Activated effector memory CD4-positive, alpha-beta T cell treated with Interleukin-2 at 50 U/mL for 16 hours (primary cell): ENCODE measurements at places on chromosomes 16 and 17.

DNA sequence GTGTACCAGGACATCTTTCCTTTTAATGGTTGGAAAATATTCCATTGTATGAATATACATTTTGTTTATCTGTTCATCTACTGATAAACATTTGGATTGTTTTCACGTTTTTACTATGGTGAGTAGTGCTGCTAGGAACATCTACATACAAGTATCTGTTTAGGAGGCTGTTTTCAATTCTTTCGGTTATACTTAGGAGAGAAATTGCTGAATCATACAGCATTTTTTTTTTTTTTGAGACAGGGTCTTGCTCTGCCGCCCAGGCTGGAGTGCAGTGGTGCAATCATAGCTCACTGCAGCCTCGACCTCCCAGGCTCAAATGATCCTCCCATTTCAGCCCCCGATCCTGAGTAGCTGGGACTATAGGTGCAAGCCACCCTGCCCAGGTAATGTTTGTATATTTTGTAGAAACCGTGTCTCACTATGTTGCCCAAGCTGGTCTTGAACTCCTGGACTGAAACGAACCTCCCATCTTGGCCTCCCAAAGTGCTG, 122.9 kb downstream of the CRLF3 start:
- no peak for DNase-seq

DNA sequence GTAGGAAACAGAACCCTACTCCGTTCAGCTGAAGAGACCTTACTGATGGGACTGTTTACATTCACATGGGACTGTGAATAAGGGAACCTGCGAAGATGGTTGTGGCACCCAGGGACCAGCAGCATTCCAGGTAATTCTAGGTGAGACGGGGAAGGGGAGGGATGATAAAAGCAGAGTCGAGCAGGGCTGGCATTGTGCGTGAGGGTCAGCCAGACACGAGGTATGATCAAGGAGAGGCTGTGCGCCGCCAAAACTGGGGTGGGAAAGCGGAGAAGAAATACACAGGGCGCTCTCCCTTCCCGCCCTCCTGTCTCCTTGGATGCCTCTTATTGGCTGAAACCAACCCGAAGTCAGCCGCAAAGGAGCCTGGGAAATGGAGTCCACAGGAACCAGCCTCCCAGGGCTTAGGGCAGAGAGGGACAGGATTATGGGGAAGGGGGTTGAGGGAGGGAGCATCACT, 38.4 kb upstream of the CSNK2A2 start:
- peak; percentile 38 for DNase-seq

- no peak for DNase-seq
Observed at GRCh38 chr16:65406933-65407332, 285.1 kb upstream of the CDH11 start.

- DNase-seq, result no peak
Observed at GRCh38 chr16:31718998-31719397, 154.6 kb upstream of the ZNF267 start.

GRCh38 chr17:13107676-13108235, 89.9 kb upstream of the ELAC2 start:
- DNase-seq, result no peak

GRCh38 chr16:57260294-57260929, 15.4 kb downstream of the ARL2BP start:
- DNase-seq, result no peak
